ENCODE measurements at places on chromosomes 2 and 18. TPM values are rescaled to one million over a fixed set of nuclear protein-coding genes. Genes with fewer than 3 reads are reported as not detected.

Gene CRYGC
- not detected for total RNA-seq

DNA sequence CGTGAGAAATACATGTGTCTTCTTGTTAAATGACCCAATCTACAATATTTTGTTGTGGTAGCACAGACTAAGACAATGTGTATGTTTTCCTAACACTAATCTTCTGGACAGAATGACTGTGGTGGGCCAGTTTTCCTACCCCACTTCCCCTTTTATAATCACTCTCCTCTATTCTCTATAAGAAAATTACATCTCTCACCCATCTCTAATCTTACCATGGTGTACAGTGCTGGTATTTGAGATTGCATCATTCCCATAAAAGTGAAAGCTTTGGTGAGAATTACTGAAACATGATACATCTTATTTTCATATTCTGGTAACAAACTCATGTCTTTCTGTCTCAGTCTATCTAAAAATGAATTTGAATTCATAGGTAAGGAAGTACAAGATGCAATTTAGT is 40.5 kb downstream of the CAVIN2 start:
- no peak for DNase-seq

DNA sequence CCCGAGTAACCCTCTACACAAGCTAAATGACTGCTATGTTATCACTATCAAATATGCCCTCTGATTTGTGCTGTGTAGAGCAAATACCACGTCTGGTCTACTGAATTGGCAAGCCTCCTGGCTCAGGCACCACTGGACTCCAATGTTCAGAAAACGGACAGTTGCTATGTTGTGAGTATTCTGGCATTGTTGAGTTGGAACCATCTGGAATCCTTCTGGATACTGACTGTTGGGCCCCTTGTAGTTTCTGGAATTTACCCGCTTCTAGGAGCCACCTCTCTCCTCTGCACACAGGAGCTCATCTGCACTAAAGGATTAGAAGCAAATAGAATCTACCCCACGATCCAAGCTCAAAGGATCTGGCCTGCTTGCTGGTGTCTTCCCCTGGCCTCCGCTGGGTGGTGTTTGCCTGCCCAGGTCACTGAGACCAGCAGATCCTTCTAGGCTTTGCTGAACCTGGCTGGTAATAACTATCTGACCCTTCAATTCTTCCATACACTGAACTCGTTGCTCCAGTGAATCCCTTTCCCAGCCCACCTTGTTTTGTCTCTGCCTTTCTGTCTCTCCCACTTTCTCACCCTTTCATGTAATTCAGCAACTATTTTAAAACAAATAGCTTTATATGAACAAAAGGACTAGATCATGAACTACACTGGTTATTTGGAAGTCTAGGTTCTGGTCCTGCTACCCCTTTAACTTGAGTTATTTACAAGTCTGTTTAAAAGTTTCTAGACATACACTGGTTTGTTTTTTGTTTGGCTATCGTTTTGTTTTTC is 2.1 kb upstream of the HAAO start:
- DNase-seq = no peak

Gene IL1R2
- total RNA-seq = 16.3 TPM

DNA sequence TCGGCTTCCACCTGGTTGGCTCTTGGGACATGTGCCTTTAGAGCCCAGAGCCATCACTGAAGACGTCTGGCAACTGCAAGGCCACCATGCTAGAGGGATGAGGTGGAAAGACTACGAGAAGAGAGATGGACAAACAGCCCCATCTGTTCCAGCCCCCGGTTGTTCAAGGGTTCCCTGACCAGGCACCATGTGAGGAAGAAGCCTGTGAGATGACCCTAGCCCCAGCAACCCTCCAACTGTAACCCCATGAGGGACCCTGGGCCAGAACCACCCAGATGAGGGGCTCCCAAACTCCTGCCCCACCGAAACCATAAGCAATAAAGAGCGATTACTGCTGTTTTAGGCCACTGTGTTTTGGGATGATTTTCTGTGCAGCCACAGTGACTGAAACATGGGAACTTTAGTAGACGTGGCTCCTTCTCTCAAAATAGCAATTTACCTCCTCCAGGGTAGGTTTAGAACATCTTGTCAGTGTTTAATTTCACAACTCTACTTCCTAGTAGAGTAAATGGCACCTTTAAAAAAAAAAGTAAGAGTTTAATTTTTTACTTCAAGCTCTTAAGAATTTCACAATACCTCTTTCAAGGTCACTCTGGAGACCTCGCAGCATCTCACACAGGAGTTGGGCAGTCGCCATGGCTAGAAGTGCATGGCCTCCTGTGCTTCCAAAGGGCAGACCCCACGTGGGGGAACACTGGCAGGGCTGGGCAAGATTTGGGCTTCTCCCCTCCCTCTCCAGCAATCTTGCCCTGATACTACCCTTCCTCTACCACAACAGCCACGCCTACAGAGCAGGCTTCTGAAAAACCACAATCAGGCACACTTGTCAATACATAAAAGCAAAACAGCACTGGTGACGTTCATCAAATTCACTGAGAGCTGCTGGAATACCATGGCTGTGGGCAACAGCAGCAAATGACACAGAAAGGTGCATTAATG is 48.8 kb downstream of the TMEM163 start:
- no peak for DNase-seq

DNA sequence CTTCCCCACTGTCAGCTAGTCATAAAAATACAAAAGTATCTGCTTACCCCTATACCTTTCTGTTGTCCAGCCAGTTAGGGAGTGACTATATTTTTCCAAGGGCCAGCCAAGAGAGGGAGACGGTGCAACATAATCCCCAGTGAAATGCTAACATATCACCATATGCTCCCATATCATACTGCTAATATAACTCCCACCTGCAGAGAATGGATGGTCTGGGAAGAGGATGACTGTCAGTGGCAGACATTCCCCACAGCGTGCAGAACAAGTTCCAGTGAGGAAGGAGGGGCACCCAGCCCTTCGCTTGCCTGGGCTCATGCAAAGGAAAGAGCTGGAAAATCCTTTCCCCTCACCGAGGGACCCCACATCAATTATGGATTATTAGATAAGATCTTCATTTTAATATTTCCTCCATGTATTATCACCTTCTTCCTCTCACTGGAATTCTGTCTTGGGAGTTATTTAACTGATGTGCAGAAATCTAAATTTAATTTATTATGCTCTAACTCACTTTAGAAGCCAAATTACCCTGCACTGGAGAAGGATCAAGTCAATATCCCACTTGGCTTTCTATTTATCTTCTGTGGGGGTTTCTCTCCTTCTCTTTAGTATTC is 135.6 kb downstream of the GALNT14 start:
- DNase-seq = peak; percentile 16

DNA sequence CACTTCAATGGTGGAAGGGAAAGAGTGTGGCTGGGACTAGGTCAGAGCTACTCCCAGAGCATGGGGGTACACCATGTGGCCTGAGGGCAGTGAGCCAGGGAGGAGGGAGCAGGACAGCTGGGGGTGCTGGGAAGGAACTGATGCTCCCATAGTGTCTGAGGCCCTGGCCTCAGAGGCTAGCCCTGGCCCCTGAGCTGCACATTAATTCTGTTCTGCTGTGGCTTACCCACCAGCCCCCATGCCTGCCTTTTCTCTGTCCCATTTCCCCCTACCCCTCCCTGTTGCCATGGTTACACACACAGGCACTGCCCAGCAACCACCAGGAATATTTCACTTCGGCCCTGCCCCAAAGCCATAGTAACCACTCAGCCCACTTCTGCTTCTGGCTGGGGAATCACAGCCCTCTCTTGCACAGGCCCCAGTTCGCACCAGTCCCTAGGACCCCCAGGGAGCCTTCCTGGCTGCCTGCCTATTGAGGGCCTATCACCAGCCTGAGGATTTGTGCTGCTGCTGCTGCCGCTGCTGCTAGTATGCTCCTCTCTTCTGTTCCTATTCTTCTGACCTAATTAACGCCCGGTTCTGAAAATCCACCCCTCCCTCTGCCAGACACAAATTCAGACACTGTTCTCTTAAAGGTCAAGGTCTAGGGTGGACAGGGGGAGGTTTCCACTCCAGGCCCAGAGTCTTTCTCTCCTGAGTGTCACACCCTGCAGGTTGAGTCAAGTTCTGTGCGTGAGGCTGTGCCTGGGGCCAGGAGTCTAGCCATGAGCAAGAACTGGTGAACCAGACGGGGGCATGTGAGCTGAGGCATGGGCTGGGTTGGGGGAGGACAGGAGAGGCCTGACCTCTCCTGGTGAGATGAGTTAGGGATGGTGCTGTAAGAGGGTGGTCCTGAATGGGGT is 87.1 kb upstream of the MCFD2 start:
- DNase-seq = no peak

DNA sequence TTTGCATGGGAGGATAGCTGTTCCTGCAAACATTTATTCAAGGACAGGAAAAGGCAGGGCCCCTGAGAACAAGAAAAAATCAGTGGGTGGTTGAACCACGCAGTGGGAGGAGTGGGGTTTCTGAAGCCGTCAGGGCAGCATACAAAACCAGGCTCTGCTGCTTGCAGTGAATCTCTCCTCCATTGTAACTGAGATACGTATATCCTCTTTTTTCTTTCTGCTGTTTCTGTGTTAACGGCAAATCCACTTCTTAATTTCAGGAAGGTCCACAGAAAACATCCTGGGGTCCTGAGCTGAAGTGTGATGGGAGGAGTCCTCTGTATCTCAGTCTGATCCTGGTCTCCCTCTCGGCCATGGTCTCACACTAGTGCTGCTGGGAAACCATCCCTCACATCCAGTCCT is 27.2 kb upstream of the KCNF1 start:
- no peak for DNase-seq

Gene KIF3C
- total RNA-seq = 3.9 TPM

Gene SP100
- total RNA-seq = 87.9 TPM

GRCh38 chr2:164495491-164496223 is 125.6 kb downstream of the GRB14 start:
- DNase-seq = no peak

- no peak for DNase-seq
Observed at GRCh38 chr2:186959486-186959885, 110.5 kb upstream of the ZSWIM2 start.

- no peak for DNase-seq
Observed at GRCh38 chr2:235105821-235106359, 154.1 kb downstream of the SH3BP4 start.

GRCh38 chr18:666177-666576 is 8.7 kb downstream of the TYMS start:
- no peak for DNase-seq

DNA sequence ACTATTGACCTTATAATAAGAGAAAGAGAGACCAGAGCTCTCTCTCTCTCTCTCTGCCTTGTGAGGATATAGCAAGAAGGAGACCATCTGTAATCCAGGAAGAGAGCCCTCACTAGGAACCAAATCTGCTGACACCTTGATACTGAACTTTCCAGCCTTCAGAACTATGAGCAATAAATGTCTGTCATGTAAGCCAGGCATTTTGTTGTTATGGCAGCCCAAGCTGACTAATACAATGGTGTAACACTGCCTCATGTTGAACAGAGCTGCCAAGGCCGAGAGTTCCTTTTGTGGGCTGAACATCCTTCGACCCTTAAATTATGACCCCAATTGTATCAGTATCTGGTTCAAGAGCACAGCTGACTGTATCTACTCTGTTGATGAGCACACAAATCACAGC is 108.0 kb downstream of the LRRC30 start:
- no peak for DNase-seq

DNA sequence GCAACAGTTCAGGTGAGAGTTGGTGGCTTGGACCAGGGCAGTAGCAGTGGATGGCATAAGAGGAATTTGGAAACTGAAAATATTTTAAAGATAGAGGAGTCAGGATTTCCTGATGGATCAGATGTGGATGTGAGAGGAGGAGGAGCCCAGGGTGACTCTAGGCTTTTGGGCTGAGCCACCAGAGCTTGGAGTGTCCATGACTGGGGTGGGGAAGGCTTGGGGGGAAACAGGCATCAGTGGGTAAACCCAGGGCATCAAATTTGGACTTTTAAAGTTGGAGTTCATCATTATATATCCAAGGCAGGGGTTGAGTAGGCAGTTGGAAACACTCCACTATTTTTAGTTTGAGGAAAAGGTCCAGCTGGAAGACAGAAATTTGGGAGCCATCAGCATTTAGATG is 27.3 kb upstream of the ASB18 start:
- DNase-seq = no peak

Gene MAP3K19
- not detected for total RNA-seq

DNA sequence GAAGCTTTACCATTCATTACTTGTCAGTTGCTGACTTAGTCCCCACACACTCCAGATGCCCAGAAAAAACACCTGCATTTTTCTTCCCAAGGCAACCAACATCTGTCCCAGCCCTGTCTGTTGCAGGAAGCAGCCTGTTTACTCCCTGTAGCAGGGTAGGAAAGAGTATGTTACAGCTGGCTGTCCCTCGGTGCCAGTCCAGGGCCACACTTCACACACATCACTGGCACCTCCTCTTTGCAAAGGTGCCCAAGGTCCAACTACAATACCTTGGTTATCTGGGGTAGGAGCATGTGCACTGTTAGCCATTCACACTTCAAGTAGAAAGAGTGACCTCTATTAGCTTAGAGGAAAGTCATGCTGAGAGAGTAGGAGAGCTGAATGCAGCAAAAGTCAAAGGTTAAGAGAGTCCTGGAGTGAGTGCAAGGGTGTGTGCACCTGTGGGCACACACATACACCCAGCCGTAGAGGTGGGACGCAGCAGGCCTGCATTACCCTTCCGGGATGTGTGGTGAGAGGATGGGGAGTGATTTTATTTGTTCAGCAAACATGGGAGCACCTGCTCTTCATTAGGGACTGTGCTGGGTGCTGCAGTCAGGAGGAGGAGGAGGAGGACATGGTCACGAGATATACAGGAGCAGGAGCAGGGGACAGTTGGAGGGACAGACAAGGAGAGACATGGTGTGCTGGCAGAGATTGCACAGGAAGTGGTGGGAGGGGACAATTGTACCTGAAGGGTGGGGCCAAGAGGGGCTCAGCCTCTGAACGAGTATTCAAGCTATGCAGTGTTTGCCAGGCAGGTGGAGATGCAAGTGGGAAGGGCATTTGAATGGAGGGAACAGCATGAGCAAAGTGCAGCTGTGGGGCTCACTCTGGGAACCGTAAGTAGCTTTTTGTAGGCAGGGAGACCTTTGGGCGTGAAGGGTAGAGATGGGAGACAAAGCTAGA is 69.8 kb downstream of the TSN start:
- DNase-seq = no peak

DNA sequence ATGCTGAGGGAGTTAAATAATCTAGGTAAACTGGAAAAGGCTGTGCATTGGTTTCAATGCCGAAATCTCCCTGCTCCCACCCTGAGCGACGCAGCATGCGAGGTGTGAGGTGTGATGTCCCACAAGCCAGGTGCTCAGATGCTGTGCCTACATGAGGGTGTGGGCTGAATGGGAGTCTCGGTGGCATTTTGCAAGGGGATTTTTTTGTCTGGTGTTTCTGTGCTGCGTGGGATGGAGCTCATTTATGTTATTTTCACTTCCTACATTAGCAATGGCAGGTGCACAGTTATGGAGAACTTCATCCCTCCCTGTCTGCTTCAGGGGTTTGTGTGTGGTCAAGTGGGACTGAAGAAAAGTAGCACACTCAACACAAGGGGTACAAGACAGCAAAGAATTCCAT is 110.2 kb upstream of the CCDC68 start:
- no peak for DNase-seq

- DNase-seq = no peak
Observed at GRCh38 chr2:133919285-133919684, 334.6 kb upstream of the MGAT5 start.

Gene DSG1
- not detected for total RNA-seq

Gene CFC1
- not detected for total RNA-seq

GRCh38 chr2:95047629-95048510 is 22.4 kb downstream of the MAL start:
- DNase-seq = peak; percentile 72

GRCh38 chr2:197281421-197281820 is 29.2 kb downstream of the ANKRD44 start:
- DNase-seq = no peak
